AML-193 (cell line): ENCODE measurements at places on chromosomes 6 and 20.

- DNase-seq: no peak
Measured at GRCh38 chr6:37576336-37576737, 76.6 kb upstream of the CCDC167 start.

DNA sequence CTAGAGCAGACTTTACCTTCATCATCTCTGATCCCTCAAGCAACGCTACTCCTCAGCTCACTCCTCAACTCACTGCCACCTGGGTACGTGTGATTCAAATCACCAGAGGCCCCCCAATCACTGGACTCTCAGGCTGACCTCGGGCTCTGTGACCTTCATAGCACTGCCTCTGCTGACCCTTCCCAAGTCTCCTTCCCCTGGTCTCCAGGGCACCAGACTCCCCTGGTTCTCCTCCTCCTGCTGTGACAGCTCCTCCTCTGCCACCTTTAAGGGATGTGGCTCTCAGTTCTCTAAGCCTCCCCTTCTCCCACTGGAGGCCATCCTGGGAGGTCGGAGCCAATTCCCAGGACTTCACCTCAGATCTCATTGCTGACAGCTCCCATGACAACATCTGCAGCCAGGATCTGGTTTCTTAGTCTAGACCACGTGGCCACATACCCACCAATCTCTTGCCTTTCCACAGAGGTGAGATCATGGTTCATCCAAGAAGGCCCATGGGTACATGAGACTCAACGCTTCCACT is 90.4 kb downstream of the NFATC2 start:
- no peak for DNase-seq

GRCh38 chr6:158011980-158012566 is 30.4 kb downstream of the SYNJ2 start:
- DNase-seq: no peak

GRCh38 chr6:144248476-144249301 is 36.4 kb upstream of the UTRN start:
- no peak for DNase-seq

GRCh38 chr6:70369332-70369950 is 43.9 kb upstream of the FAM135A start:
- DNase-seq: peak; percentile 50

GRCh38 chr6:4362326-4362725 is 227.0 kb upstream of the ECI2 start:
- no peak for DNase-seq

DNA sequence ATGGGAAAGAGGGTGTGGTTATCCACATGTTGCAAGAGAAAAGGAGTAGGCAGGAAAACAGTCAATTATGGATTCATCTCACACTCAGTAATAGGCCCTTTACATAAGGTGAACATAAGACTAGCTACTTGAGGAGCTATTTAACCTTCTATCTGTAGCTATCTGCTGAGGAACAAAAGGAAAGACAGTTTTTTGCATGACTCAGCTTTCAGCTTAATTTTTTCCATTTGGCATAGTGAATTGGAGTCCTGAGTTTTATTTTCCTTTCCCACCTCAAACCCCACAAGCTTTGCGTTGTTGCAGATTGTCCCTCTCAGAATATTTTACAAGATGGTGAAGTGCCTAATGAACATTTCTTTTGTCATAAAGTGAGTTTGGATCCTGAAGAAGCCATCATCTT is 32.4 kb downstream of the UBD start:
- DNase-seq: no peak

- DNase-seq: no peak
Measured at GRCh38 chr6:42250274-42250931, 32.7 kb upstream of the MRPS10 start.

- DNase-seq: no peak
Measured at GRCh38 chr6:109424946-109425345, 15.5 kb downstream of the PPIL6 start.

DNA sequence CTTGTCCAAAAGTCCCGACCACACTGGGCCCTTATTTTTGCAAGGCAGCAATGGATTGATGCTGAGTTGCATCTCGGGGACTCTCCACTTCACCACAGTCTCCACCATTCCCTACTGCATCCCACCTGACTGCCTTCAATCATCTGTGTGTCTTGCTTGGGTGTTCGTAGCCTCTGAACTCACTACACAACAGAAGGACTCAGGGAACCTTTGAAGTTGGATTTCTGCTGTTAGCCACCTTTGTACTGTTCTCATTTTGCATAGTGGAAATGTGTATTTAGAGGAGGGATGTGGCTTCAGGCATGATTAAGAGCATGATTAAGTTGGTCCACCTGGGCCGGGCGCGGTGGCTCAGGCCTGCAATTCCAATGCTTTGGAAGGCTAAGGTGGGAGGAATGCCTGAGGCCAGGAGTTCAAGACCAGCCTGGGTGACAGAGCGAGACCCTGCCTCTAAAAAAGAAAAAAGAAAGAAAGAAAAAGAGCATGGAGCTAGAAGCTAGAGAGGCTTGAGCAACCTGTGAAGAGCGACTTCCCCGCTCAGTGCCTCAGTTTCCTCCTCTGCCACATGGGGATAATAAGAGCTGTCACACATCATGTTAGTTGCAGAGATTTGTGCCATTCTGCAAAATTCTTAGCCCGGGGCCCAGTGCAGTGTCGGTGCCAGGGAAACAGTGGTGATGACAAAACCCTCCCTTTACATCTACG is 121.3 kb upstream of the PTPN1 start:
- no peak for DNase-seq

DNA sequence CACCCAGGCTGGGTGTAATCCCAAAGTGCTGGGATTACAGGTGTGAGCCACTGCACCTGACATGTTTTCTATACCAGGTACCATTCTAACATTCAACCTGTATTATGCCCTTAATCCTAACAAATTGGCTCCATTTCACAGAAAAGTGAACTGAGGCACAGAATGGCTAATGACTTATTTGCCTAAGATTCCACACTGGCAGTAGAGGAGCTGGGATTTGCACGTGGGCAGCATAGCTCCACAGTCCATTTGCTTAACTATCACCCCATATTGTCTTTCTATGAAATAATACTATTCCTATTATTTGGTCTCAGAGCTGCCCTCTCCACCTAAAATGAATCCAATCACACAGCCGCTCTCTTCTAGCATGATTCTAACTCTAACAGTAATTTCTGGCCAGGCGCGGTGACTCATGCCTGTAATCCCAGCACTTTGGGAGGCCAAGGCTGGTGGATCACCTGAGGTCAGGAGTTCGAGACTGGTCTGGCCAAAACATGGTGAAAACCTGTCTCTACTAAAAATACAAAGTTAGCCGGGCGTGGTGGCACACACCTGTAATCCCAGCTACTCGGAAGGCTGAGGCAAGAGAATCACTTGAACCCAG is 23.3 kb upstream of the MYMX start:
- no peak for DNase-seq

- no peak for DNase-seq
Measured at GRCh38 chr20:9460518-9460917, 53.9 kb upstream of the LAMP5 start.
